ENCODE measurements at places on chromosomes 4 and X.

DNA sequence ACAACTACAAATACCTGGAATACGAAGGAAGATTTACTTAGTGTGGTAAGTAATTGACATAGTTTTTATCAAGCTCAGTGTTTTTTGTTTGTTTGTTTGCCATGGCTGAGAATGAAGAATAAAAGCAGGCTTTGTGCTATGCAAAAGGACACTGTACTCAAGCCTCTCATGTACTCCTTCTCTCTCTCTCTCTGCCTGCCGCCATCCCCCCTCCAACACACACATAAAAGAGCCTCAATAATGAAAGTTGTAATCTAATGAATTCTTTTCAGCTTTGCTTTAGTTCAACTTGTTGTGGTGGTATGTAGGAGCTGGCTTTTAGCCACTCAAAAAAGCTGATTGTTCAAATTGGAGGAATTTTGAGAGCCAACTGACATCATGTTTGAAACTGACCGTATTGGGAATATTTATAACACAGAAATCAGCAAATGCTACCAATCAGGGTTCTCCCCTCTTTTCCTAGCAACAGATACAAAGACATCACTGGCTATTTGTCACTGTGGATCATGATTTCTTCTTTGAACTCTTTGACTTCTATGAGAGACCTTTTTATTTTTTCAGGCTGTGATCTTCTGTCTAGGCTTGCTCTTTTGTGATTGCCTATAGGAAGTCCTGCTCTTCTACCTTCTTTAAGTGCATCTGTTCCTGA, 1148.8 kb downstream of the RAPGEF2 start:
- no peak for DNase-seq

- DNase-seq, result no peak
Measured at GRCh38 chr4:185124006-185124405, 19.1 kb upstream of the SLC25A4 start.

GRCh38 chrX:47707031-47707780, 48.2 kb upstream of the UXT start:
- DNase-seq, result no peak

DNA sequence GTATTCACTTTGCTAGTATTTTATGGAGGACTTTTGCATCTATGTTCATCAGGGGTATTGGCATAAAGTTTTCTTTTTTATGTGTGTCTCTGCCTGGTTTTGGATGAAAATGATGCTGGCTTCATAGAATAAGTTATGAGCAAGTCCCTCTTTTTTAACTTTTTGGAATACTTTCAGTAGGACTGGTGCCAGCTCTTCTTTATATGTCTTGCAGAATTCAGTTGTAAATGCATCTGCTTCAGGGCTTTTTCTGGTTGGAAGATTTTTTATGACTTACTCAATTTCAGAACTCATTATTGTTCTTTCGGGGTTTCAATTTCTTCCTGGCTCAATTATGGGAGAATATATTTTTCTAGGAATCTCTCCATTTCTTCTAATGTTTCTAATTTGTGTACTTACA, 9.1 kb upstream of the CSN2 start:
- DNase-seq, result no peak

GRCh38 chrX:111129921-111130320, 33.9 kb downstream of the PAK3 start:
- no peak for DNase-seq

- DNase-seq, result no peak
Measured at GRCh38 chr4:66927937-66928336, 617.4 kb downstream of the CENPC start.

- DNase-seq, result no peak
Measured at GRCh38 chrX:134849390-134849789, 141.4 kb upstream of the SMIM10 start.

GRCh38 chr4:105541420-105541819, 11.0 kb upstream of the ARHGEF38 start:
- DNase-seq, result no peak

DNA sequence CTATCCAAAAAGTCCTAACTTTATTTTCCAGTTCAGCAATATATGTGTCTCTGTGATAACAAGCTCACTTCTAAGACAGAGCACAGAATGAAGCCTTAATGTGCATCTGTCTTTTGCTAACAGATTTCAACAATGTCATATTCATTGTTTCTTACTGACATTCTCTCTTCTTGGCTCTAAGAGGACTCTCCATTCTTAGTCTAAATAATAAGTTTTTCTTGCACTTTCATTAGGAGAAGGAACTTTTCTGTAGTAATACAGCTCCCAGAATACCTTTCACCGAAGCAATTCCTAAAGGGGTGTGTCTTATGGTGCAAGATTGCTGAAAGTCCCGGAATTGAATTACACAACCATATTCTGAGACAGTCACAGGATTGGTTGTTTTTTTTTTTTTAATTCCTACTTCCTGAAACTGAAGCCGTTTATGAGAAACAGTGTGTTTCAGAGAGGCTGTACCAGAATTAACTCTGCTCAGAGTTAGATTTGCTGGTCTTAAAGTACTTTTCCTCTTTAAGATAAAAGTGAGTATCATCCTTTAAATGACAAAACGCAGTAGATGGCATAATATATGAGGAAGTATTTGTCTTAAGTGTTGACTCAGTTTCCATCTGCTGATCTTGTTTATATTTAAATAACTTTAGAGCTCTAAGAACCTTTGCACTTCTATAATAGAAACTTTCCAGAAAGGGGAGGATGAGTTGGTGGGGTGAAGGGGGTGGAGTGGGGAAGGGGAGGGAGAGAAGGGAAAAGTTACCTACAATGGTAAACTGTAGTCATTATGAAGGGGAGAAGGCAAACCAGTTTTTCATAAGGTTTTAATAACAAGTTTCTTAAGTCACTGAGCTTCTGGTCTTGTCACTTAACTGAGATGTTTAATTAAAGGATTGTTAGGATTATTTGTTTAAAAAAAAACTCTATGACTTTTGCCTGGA, at the start of gene ALPK1:
TSS of gene ALPK1 (plus strand) at position 421 of the 932 bp plus-strand sequence.
- DNase-seq, result no peak

- DNase-seq, result no peak
Measured at GRCh38 chrX:79601341-79602131, 234.4 kb upstream of the ITM2A start.

DNA sequence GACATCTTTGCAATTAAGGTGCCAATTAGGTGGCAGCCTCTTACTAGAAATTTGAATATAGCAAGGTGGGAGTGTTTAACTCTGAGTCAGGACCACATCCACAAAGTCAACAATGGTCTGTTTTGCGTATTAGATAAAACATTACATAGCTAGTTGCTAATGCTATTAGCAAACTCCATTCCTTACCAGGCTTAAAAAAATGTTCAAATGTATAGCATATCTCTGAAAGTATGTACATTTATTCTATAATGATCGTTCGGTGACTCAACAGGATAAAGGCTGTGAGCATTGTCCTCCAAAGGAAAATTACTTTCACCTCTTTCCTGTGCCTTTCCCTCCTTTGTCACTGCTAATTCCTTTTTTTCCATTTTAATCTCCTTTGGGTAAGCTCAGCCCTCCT, 74.5 kb downstream of the SYTL5 start:
- no peak for DNase-seq

- no peak for DNase-seq
Measured at GRCh38 chr4:123301923-123302322, 94.7 kb upstream of the SPRY1 start.

DNA sequence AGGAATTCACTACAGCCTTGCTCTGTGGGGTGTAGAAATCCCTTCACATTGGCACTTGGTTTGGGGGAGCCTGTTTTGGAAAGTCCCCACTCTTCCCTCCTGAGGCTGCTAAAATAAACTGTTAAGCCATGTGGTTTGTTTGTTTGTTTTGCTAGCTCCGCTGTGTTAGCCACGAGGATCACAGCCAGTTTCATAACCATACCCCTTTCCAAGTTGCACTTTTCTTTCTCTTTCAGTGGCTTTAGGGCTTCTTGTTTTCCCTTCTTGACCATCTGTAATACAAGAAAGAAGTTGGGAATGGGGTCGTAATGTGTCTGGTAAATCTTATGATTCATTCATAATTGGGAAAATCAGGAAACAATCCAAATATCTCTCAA, 24.8 kb upstream of the UXT start:
- no peak for DNase-seq

DNA sequence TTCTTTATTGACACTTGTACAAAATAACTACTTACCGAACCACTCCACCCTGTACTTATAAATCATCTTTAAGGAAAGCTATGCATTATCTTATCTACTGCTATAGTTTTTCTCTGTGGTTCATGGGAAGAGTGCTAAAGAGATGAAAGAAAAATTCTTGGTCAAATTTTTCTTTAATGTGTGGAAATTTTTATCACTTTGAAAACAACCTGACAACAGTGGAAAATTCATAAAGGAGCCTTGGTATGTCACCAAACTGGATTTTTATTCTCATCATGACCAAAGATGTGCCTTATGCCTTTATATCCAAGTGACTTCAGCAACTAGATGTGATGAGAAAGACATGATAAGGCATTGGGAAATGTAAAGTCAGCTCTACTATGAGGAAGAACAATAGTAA, 67.2 kb upstream of the SPP1 start:
- DNase-seq, result no peak

DNA sequence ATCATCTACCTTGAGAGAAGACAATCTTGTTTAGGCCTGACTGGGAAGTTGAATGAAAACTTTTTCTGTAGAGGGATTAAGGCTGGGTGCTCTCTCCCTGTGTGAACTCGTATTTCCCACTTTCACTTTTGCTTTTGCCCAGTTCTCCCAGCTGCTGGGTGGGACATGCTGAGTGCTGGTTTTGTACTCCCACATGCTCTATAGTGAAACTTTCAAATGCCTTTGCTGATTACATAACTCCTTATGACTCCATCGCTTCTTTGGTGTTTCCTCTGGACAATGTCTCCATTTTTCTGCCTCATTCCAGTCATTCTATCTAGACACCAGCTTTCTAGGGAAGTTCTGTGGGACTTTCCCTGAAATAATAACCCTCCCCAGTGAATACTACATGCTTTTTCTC, 100.5 kb downstream of the CLNK start:
- no peak for DNase-seq
